ENCODE measurements at places on chromosomes 7 and 10.
A peak's percentile ranks its signal among the peaks of the same experiment; 100 is the strongest.

GRCh38 chr7:18165166-18165565, 137.5 kb upstream of the PRPS1L1 start:
- no peak for DNase-seq

- no peak for DNase-seq
Observed at GRCh38 chr7:36929791-36930190, 205.5 kb upstream of the AOAH start.

DNA sequence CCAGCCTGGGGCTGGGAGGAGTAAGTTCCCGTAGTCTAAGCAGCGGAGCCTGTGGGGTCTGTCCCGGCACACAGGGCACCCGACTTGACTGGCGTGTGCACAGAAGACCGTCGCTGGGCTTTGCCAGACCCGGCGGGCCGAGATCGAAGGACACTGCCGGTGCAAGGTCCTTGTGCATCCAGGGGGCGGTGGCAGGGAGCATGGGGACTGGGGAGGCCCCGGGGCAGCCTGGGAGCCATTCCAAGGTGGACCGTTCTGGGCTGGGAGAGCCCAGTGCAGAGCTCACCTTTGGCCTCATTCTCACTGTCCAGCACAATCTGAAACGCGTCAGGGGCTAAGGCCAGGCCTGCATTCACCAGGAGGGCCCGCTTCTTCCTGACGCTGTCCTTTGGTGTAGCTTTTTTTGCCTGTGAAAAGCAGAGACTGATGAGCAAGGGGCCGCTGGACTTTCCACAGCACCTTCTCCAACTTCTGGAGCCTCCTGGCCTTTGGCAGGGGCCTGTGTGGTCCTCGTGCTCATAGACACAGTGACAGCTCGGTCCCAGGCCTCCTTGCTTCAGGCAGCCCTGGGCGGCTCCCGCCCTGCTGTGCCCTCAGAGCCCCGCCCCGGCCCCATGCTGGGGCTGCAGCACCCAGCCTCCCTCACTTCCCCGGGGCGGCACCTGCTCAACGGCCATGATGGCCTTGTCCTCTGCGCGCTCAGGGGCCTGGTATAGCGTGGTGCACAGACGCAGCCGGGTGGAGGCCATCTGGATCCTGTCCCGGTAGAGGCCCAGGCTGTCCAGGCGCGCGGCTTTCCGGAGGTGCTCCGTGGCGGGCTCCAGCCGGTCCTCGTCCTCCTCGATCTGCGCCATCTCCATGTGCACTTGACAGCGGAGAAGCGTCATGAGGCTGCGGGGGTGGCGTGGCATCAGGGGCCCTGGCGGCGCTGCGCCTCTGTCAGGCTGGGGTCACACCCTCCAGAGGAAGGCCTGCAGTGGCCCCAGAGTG, 20.3 kb downstream of the CFAP46 start:
- DNase-seq = no peak

DNA sequence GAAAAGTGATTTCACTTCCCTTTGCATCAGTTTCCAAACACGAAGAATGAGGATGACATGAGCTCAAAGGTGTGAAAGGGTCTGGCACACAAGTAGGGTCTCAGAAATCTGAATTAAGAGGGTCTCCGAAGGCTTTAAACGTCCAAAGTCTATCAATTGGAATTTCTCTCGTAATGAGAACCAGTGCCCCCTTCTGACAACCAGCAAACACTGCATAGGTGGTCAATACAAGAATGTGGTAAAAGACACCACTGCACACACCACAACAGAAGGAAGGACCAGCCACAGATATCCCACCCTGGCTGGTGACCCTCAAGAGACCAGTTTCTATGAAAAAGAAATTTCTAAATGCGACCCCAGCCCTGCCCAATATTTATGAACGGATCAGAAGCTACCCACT, 78.1 kb downstream of the CALN1 start:
- no peak for DNase-seq

GRCh38 chr7:32161708-32162107, 91.5 kb upstream of the PDE1C start:
- no peak for DNase-seq

- no peak for DNase-seq
Observed at GRCh38 chr7:95330204-95330960, 6.0 kb upstream of the PON1 start.

DNA sequence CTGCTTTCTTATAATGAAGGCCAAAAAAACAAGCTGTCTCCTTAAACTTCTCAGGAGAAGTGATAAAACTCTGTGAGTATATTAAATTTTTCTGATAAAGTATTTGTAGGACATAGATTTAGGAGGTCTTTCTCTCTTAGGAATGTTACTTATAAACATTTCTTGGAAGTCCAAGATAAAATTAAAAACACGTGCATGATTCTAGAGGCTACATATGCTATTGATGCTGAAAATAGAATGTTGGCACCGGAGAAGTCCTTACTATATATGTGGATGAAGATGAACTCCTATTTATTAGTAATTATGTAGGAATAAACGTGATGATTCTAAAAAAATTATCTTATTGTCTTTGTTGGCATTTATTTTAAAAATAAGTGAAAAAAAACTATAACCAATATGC, 241.3 kb upstream of the LRRTM3 start:
- no peak for DNase-seq

- DNase-seq = no peak
Observed at GRCh38 chr7:21336743-21337142, 91.1 kb upstream of the SP4 start.

DNA sequence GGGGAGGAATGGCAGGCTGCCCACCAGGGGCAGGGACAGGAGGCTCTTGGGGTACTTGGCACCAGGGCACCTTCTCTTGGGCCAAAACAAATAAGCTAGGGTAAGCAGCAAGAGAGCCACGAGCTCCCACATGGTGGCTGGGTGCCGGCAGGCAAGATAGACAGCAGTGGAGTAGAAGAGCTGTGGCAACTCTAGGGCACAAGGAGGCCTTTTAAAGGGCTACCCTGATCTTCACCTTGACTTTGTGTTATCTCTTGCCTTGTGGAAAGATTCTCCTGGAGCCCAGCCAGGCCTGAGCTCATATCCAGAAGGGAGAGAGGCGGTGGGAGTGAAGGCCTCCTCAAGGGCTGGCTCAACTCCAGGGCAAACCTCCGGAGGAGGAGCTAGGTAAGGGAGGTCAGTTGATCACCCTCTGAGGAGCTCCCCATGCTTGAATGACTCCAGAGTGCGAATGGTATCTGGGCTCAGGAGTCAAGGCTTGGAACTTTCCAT, at the start of gene CYP17A1:
CYP17A1 (minus strand) TSS at position 184 of the 492 bp plus-strand sequence; CDS start at position 132, 52 bp downstream.
- DNase-seq = no peak

DNA sequence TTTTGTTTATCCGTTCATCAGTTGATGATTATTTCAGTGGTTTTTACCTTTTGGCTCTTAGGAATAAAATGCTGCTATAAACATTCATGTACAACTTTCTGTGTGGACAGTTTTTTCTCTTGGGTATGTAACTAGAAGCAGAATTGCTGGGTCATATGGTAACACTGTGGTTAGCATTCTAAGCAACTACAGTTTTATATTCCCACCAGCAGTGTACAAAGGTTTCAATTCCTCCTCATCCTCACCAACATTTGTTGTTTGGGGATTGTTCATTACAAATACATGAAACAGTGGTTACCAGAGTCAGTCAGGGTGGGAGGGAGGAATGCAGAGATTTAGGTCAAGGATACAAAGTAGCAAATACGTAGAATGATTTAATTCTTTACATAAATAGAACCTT, 97.0 kb downstream of the NPSR1 start:
- no peak for DNase-seq

DNA sequence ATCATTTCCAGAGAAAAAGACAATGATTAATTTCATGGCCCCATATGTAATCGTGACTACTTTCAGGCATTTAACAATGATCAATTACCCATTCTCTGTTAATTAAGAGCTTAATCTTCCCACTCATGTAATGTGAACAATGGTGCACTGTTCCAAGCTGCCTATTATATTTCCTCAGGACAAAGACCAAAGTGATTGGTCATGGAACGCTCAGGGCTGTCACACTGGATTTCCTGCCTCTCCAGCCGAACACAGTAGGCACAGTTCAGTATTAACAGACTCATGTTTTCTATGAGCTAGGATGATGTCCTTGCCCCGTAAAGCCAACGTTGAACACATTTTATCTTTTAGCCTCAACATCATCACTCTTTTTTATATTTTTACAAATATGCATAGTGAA, 142.7 kb upstream of the FZD8 start:
- DNase-seq = no peak

- DNase-seq = no peak
Observed at GRCh38 chr10:113410618-113411017, 142.2 kb upstream of the HABP2 start.

DNA sequence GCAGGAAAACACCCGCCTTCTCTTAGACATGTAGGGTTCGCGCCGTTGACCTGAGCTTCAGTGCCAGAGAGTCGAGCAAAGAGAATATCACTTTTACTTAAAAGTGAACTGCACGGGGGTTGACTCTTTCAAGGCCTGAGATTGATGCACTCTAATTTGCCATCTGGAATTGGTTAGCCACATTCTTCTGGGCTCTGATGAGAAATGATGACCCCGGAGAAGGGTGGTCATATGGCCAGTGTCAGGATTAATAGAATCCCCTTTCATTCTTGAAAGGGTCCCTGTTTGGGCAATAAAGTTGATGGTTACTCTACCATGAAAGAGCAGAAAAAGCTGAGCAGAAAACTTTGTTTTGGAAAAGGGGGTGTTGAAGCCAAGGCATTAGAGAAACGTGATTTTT, 31.2 kb downstream of the GRK5 start:
- DNase-seq = no peak

GRCh38 chr10:13382703-13383398, 34.8 kb upstream of the SEPHS1 start:
- no peak for DNase-seq

GRCh38 chr10:129599160-129599559, 132.1 kb downstream of the MGMT start:
- no peak for DNase-seq

GRCh38 chr10:19702215-19702614, 114.0 kb upstream of the PLXDC2 start:
- no peak for DNase-seq

DNA sequence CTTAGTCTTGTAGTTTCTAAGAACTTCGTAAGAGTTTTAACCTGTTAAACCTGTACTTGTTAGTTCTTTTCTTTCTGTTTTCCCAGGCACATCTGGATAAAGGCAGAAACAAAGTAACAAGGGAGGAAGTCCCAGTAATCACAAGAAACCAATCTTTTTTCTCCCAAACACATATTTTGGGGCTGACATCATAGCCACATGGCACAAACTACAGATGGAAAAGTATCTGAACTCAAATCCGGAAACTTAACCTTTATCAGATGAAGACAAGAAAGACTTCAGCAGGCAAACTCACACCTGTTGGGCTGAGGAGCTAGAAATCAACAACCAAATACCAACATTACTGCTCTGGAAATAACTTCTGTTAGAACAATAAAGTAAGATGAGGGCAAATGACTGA, 67.1 kb downstream of the CUBN start:
- no peak for DNase-seq

- DNase-seq = no peak
Observed at GRCh38 chr7:48424731-48425130, 253.5 kb downstream of the ABCA13 start.

GRCh38 chr10:3806603-3807002, 21.6 kb upstream of the KLF6 start:
- DNase-seq = no peak

GRCh38 chr7:22386206-22386858, 29.4 kb upstream of the RAPGEF5 start:
- no peak for DNase-seq

DNA sequence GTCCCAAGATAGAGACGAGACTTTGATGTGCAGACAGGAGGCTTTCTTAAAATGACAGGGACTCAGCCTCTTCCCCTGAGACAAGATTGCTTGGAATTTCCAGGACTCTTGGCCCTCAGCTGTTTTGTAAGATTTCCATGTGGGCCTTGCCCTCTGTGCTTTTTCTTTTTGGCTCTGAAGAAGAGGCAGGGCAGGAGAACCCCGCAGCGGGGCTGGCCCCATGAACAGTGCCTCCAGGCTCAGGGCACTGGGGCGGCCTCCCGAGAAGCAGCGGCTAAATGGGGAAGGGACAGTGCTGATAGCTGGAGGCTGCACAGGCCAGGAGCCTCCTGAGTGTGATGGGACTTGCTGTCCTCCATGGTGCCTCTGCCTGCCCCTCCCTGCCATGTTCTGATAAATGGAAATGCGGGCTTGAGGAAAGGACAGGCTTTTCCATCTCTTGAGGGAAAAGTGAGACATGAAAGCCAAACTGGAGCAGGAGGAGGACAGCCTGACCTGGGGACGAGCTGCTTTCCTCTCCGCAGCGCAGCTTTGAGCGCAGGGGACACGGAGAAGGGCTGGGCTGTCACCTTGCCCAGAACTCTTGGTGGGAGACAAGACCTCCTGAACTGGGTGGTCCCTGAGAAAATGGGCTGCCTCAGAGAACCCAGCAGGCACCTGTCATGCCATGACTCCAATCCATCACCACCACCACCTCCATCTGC, 12.1 kb downstream of the SAP25 start:
- DNase-seq = no peak

GRCh38 chr7:140317999-140318398, 80.3 kb downstream of the SLC37A3 start:
- DNase-seq = no peak

- no peak for DNase-seq
Observed at GRCh38 chr7:95046494-95047240, 139.3 kb downstream of the PPP1R9A start.

DNA sequence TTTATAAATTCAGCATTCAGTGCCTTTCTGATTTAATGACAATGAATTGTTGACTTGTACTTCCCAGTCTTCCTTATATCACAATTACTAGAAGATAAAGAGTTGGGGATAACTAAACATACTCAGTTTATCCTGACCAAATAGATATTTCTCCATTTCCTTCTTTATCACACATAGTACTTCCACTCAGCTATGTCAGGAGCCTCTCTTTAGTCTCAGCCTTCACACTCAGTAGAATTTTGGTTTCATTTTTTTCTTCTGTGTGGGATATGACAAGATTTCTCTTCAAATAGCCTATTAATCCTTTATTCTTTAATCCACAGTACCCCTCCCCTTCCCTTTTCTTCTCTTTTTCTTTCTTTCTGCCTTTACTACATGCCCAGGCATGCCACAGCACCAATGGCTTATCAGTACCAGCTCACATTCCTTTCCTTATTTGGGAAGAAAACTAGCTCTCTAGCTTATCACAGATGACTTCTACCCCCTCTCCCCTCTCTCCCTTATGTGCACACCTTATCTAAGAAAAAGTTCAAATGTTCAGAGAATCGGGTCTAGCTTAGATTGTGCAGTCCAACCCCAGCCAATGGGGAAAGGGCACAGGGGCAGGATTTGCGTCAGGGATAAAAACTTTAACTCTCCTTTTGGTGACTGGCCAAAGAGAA, 109.0 kb downstream of the PHF14 start:
- DNase-seq = no peak

GRCh38 chr10:130960531-130960930, 351.0 kb downstream of the TCERG1L start:
- DNase-seq = no peak

- DNase-seq = no peak
Observed at GRCh38 chr10:79249186-79250121, 97.8 kb upstream of the PPIF start.

DNA sequence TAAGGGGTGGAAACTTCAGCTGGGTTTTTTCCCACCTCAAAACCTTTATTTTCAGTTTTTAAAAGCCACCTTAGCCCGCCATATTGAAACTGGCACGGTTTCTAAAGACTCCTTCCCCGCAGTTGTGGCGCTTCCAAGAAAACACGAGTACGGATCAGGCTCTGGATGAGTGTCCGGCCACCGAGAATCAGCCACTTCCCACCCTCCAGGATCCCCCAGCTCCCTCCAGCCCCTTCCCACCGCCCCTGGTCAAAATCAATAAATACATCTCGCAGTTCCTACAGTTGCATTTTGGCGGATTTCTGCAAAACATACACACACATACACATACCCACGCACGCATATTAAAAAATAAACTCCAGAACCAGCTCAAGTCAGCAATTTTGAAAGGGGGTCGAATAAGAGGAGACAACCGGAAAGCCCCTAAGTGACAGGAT, 1.1 kb downstream of the SFMBT2 start:
- peak; percentile 23 for DNase-seq
